Central memory CD8-positive, alpha-beta T cell (primary cell): ENCODE measurements at places on chromosomes 11 and 22.

DNA sequence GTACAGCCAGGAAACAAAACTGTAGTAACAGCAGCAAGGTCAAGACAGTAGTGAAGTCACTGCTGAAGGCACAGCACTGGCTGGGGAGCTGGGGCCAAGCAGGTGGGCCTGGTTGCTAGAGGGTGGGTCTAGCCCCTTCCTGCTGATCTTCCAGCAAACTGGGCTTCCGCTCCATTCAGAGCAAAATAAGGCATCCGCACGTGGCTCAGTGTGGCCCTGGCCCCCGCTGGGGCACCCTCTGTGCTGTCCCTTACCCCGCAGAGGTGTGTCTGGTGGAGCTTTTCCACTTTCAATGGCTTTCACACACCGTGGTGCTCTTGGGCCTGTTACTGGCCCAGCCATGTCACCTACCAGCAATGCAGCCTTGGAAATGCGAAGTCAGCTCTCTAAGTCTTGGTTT is 162.4 kb upstream of the B3GAT1 start:
- no peak overlapping the region for H3K4me3 ChIP-seq
- no peaks in the 10 kb centered on the region for H3K36me3 ChIP-seq
- DNase-seq, result peak; percentile 7
- H3K27ac ChIP-seq, result no peak overlapping the region
- peaks cover 77% of the 10 kb centered on the region for H3K27me3 ChIP-seq

DNA sequence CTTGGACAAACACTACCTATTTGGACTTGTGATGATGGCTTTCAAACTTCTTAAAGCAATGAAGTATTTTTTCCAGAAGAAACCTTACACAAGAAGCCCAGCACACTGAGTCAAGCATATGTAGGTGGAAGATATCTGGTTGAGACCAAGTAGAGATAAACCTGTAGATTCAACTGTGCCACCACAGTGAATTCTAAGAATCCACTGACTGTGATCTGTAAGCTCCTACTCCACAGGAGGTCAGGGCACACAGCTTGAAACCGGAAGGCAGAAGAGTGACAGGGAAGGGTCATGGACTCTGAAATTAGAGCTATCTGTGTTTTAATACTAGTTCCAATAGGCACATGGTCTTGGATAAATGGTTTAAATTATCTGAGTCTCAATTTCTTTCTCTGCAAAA is 404.5 kb downstream of the ETS1 start:
- H3K4me1 ChIP-seq, result peaks cover 23% of the 10 kb centered on the region
- H3K36me3 ChIP-seq, result peaks cover 6% of the 10 kb centered on the region
- no peak overlapping the region for H3K4me3 ChIP-seq
- no peak for DNase-seq
- H3K27ac ChIP-seq, result no peak overlapping the region

DNA sequence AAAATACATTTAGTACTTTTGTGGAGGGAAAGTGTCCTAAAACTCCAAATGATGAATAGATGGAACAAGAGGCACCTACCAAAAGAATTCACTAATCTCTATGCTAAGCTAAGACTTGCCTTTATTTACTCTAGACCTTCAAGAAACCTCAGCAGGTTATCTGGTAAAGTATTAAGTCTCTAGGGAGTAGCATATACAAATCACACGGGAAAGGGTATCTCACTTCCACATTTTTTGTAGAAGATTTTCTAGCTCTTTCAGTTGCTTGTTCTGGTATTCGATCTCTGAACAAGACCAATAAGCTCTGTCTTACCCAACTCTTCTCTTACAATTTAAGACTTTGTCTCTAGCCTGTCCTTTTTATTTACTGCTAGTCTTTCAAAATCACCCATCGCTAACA is 18.1 kb upstream of the CADM1 start:
- H3K4me3 ChIP-seq, result no peak overlapping the region
- H3K27me3 ChIP-seq, result peaks cover 59% of the 10 kb centered on the region
- no peaks in the 10 kb centered on the region for H3K4me1 ChIP-seq
- no peak overlapping the region for H3K27ac ChIP-seq
- DNase-seq, result no peak

DNA sequence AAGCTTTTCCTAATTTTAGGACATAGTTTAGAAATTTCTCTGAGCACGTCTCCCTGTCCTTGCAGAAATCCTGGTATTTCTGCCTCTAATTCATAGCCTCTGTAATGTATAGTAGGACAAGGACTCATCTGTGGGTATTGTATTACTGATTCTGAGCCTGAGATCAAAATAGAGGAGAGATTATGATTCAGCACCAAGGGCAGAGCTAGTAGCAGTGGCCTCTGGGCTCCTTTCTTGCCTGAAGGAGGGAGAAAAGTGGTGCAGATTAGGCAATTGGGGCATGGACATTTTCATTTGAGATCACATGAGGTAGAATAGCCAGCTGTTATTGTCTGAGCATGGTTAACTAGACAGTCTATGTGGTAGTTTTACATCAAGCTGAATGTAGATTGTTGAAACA is 2.8 kb downstream of the MADD start:
- peak overlapping the region; percentile 65 for H3K27ac ChIP-seq
- H3K27me3 ChIP-seq, result no peaks in the 10 kb centered on the region

DNA sequence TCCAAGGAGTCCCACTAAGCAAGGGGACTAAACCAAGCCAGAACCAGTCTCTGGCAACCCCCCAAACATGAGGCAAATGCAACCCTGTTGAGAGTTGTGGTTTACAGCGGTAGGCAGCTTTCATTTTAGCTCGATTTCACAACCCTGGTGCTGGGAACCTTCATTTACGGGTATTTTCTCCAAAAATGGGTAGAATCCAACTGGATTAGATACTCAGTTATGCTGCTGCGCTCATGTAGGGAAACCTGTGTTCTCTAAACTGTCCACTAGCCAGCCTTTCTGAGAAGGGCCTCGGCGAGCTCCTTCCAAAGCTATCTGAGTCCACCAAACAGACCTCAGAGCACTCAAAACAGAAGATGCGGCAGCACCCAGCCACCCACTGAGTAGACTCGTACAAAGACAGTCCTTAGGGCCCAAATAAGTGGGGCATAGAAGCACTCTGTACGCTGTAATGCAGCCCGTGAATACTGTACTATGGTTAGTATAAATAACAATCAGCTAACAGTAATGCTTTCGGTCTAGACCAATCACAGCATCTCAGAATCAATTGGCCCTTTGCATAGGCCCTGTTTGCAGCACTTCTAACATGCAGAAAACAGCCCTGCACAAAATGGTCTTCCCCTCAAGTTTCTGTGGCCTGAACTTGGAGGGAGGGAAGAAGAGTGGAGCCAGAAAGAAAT is 104.7 kb downstream of the ETS1 start:
- peak overlapping the region; percentile 99 for H3K27ac ChIP-seq
- no peak for DNase-seq
- H3K4me1 ChIP-seq, result peaks cover 96% of the 10 kb centered on the region
- peaks cover 99% of the 10 kb centered on the region for H3K36me3 ChIP-seq
- no peaks in the 10 kb centered on the region for H3K27me3 ChIP-seq
- peak overlapping the region; percentile 79 for H3K4me3 ChIP-seq

GRCh38 chr22:22618923-22619322 is 25.5 kb upstream of the GGTLC2 start:
- H3K4me1 ChIP-seq, result peaks cover 11% of the 10 kb centered on the region
- H3K27ac ChIP-seq, result no peak overlapping the region
- no peak for DNase-seq
- no peaks in the 10 kb centered on the region for H3K36me3 ChIP-seq
- peaks cover 7% of the 10 kb centered on the region for H3K27me3 ChIP-seq

DNA sequence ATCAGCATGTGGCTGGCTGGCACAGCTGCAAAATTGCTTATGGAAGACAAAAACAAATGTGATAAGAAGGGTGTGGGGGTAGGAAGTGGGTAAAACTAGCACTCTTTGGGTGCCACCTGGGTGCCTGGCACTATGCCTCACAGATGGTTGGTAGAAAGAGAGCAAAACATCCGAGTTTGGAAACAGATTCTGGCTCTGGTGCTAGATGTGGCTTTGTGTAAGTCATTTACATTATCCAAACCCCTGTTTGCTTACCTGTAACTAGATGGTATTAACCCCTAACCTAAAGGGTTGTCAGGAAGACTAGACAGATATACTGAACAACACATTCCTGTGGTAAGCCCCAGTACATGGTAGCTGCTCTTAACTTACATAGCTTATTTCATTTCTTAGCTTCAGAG is 905.6 kb downstream of the DLG2 start:
- no peak overlapping the region for H3K4me3 ChIP-seq
- no peaks in the 10 kb centered on the region for H3K36me3 ChIP-seq
- H3K27me3 ChIP-seq, result no peaks in the 10 kb centered on the region
- DNase-seq, result no peak
